Activated naive CD4-positive, alpha-beta T cell treated with anti-CD3 and anti-CD28 coated beads, Interleukin-2, amount 10 ng/mL, durations not matched to agents 7 days and 5 days (primary cell): ENCODE measurements at places on chromosomes 13 and 19.

GRCh38 chr19:13207237-13207845 is 57.1 kb downstream of the IER2 start:
- DNase-seq = no peak

GRCh38 chr13:49388091-49388635 is 55.7 kb downstream of the CAB39L start:
- DNase-seq = no peak

- peak; percentile 58 for DNase-seq
Measured at GRCh38 chr13:52070929-52071523, 46.5 kb downstream of the UTP14C start.

- peak; percentile 75 for DNase-seq
Measured at GRCh38 chr19:8194528-8195267, 14.5 kb upstream of the CERS4 start.

- DNase-seq = no peak
Measured at GRCh38 chr19:52566588-52566987, 3.5 kb upstream of the ZNF701 start.

DNA sequence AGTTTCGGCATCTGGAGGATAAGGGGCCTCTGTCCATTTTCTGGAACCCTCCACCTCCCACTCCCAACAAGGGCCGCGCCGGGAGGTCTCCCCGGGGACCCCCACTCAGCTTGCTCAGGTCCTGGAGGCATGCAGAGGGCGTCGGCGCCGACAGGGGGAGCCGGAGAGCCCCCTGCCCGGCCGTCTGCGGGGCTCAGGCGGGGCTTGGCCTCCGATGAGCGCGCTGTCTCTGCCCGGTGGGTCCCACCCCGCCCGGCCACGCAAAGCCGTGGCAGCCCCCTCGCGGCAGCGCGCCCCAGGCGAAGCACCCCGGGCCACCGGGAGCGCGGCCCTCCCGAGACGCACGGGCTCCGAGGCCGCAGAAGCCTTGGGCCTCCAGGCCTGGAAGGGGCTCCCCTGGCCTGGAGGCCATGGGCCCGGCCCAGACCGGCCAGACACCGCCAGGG is 149.7 kb upstream of the ZNF536 start:
- DNase-seq = no peak

GRCh38 chr19:10603084-10603872 is 16.2 kb upstream of the AP1M2 start:
- DNase-seq = peak; percentile 93

DNA sequence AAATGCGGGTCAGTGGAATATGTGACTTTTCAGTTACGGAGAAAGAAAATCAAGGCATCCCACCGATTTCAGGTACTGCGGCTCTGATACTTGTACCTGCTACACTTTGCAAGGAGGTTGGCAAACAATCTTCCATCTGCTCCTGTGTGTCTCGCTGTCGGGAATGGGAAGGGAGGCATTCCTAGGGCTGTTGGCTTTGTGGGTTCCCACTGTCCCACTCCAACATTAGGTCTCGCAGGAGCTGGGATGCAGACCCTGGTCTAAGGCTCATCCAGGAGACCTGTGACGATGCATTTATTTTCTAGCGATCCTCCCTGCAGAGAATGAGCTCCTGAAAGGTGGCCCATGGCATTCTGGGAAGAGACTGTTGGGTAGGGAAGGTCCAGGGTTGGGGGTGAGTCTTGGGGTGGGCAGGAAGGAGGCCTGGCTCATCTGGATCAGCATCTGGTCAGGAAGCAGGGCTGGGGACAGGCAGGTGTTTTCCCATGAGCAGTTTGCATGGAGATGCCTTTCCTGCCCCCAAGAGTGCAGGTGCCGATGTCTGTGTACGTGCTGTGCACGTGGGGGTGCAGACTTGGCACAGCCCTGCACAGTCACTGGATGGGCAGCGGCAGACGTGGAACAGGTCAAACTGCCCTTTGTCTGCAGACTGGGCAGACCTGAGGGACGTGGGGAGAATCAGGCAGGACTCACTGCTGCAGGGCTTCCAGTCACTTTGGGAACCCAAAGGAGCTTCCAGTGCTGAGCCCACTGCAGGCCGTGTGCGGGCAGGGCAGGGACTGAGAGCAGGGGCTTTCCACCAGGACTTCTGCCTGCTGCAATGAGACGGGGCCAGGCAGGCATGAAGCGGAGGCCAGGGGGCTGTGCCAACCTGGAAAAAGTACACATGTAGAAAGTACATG is 152.4 kb downstream of the TEX29 start:
- no peak for DNase-seq

DNA sequence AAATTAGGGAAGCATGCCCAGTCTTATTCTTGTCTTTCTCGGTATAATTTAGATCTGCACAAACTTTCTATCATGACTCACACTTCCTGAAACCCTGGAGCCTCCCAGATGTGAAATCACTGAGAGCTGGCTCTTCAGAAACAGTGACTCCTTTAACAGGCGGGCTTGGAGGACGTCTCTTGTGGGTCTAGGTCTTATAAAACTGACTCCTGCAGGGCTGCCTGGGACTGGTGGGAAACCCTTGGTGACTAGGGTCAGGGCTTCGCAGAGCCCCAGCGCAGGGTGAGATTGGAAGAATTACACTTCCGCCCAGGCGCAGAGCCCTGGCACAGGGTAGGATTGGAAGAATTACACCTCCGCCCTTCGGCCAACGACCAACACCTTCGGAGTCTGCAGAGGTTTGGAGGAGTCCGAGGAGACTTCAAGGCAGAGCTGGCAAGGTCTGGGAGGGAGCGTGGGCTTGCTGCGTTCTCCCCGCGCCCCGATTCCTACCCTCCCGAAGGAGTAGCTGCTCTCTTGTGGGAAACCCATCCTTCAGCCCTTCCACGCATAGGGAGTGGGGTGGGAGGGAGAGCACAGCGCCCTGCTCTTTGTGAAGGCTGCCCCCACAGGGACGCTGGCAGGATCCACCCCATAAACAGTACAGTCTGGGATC is 43.4 kb upstream of the MAP3K10 start:
- no peak for DNase-seq

- no peak for DNase-seq
Measured at GRCh38 chr19:14473978-14474578, 1.1 kb downstream of the PTGER1 start.

GRCh38 chr19:18428173-18428786 is 9.1 kb downstream of the SSBP4 start:
- DNase-seq = no peak

- no peak for DNase-seq
Measured at GRCh38 chr13:27327633-27328032, 57.0 kb downstream of the RASL11A start.

DNA sequence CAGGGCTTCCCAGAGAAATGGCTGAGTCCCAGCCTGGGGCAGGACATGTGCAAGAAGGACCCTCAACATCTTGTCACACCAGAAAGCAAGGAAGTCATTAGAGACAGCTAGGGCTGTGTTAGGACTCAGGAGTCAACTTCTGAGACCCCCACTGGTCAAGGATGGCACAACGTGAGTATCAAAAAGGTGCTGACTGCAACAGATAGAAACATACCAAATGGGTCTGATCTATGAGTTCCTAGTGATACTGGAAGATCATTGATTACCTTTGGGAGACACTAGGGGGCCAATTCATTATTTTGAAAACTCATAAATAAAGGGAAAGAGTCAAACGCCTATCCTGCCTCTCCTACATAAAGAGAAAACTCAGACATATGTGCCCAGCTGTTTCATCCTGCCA is 73.5 kb upstream of the GJB6 start:
- DNase-seq = no peak
